ENCODE measurements at places on chromosomes 2 and 18. TPM values are rescaled to one million over a fixed set of nuclear protein-coding genes. Genes with fewer than 3 reads are reported as not detected.

The SIX3 gene
- polyA plus RNA-seq = 1.4 TPM

The DUSP2 gene
- 1.8 TPM for polyA plus RNA-seq

The CPO gene
- 1.3 TPM for polyA plus RNA-seq

The CHRNG gene
- not detected for polyA plus RNA-seq

The PLCD4 gene
- polyA plus RNA-seq = 1.1 TPM

The CCDC195 gene
- not detected for polyA plus RNA-seq

The RAB6C gene
- 0.12 TPM for polyA plus RNA-seq

The COL4A3 gene
- 1.6 TPM for polyA plus RNA-seq

The FAP gene
- polyA plus RNA-seq = 38.1 TPM

The LOXHD1 gene
- 0.46 TPM for polyA plus RNA-seq

The POMC gene
- 12.0 TPM for polyA plus RNA-seq

The AGXT gene
- 0.08 TPM for polyA plus RNA-seq

The NEU4 gene
- 0.31 TPM for polyA plus RNA-seq

The WIPF1 gene
- polyA plus RNA-seq = 4.7 TPM

The RAPGEF4 gene
- polyA plus RNA-seq = 2.1 TPM

The OST4 gene
- polyA plus RNA-seq = 188 TPM

The PID1 gene
- polyA plus RNA-seq = 4.8 TPM

The OSR1 gene
- 1.6 TPM for polyA plus RNA-seq

The CTNNA2 gene
- 0.57 TPM for polyA plus RNA-seq
